ENCODE measurements at places on chromosomes 11 and 22.

GRCh38 chr22:34841331-34841771, 224.6 kb upstream of the ISX start:
- DNase-seq = no peak

- DNase-seq = no peak
Observed at GRCh38 chr11:112132737-112133136, 31.2 kb downstream of the IL18 start.

DNA sequence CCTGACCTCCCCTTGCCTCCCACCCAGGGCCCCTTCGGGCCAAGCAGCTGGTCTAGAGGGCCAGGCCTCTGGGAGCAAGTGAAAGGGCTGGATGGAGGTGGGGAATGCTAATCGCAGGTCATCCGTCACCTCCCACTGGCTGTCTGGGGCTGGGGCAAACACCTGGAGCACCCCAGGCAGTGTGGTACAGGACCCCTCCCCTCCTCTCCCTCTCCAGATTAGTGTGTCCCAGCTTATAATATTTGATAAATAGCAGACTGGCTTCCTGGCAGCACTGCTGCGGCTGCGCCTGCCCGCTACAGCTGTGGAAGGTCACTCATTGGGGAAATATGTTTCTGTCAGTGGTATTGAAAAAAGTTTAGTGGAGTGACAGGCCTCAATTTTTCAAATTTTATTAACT, 90.7 kb upstream of the PHOX2A start:
- DNase-seq = no peak

DNA sequence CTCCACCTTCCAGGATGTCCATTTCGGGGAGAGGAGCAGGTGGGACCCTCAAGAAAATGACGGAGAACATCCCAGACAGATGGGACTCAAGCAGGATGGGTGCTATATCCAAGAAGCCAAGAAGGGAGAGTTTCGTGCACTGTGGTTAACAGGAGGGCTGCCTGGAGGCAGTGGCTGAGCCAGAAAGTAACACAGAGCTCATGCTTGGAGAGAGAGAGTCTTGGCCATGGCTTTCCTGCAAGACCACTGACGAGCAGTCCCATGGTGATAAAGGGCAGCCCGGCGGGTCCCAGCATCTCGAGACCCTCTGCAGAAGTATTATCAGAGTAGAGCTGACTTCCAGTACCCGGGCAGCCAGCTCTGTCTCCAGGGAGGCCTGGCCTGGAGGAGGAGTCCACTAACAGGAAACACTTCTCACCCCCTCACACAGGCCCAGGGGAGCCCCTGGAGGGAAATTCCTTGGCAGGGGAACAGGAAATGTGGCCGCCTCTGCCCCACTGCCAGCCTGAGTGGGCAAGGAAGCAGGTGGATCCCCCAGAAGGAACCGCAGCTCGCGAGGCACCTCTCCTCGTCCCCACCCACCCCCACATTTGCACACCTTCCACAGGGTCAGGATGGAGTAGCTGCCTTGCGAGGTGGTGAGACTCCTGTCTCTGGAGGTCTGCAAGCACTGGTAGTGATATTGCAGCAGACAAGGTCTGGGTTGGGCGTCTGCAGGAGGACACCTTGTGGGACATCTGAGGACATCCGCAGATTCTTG, 32.2 kb downstream of the CYTH4 start:
- DNase-seq = peak; percentile 24

- no peak for DNase-seq
Observed at GRCh38 chr11:131609921-131610320, 239.5 kb downstream of the NTM start.

- no peak for DNase-seq
Observed at GRCh38 chr11:74443071-74443864, 24.1 kb downstream of the KCNE3 start.

GRCh38 chr22:17830043-17830961, 56.0 kb upstream of the BID start:
- peak; percentile 68 for DNase-seq

GRCh38 chr11:17683377-17684161, 35.8 kb upstream of the MYOD1 start:
- no peak for DNase-seq

- DNase-seq = no peak
Observed at GRCh38 chr11:61826930-61827570, 1.1 kb upstream of the FADS2 start.

DNA sequence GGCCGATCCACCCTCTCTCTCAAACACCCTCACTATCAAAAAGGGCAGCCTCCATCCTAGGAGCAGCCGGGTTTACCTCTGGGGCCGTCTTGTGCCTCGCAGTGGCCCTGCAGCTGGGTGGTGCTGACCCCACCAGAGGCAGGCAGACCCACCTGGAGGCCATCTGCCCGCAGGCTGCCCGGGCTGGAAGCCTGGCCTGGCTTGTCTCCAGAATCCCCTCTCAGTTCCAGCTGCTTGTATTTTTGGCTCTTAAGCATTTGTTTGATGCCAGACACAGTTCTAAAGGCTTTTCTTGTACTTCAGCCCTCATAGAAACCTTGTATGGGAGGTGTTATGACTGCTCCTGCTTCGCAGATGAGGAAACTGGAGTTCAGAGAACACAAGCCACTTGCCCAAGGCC, 4.2 kb upstream of the NFAM1 start:
- no peak for DNase-seq

- no peak for DNase-seq
Observed at GRCh38 chr11:93648158-93648557, 13.3 kb upstream of the CEP295 start.

- no peak for DNase-seq
Observed at GRCh38 chr11:33227578-33228261, 29.5 kb upstream of the HIPK3 start.

DNA sequence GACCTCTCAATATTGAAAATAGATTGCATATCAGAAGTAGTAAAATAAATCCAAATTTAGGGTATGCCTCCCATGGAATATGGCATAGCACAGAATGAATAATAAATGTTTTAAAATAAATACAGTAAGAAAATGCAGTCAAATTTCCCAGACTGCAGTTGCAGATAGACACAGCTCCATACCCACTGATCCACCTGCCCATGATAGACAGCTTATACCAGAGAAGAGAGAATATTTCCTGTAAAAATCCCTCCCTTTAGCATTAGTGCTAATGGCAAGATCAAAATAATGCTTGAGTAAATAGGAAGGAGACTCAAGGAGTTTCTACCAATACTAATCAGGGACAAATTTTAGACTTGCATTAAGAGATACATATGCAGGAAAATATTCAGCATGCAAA, 45.0 kb upstream of the CALCB start:
- no peak for DNase-seq

DNA sequence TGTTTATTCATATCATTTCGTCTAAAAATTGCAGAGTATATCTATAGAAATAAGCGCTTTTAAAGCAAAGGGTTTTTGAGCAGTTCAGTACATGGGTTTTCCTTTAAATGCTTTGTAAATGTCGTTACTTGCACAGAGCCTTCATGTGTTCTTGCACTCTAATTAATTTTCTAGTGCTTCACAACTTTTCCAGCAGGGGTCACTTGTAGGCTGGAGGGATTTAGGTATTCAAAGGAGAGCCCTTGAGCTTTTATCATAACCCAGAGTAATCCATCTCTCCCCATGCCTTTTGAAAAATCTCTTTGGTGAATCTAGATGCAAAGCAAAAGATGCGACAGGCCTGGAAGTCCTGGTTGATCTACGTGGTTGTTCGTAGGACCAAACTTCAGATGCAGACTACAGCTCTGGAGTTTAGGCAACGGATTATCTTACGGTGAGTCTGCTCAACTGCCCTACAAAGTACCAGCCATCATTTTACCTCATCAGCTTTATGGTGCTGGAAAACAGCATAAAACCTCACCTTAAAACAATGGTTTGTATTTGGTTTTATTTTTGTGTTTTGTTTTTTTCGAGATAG, 60.4 kb downstream of the SFI1 start:
- no peak for DNase-seq

DNA sequence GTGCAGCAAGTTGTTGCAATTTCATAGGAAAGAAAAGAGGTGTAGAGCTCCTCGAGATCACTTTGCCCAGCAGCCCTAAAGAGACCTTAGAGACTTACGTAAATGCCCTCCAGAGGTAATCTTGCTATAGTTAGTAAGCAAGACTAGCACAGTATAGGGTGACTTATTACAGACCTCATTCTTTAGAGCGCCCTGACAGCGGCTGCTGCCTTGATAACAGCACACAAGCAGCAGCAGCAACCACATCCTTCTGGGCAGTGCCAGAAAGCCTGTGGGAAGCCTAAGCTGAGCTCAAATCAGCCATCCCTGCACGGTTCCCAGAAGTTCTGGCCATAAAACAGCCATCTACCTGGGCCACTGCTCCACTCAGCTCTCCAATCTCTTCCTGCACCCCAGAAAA, 22.6 kb upstream of the OR56B1 start:
- no peak for DNase-seq

- DNase-seq = no peak
Observed at GRCh38 chr22:19630614-19631013, 83.7 kb upstream of the SEPTIN5 start.

- no peak for DNase-seq
Observed at GRCh38 chr22:29328055-29328454, 12.6 kb upstream of the RASL10A start.

- no peak for DNase-seq
Observed at GRCh38 chr11:12319461-12319951, 57.9 kb upstream of the PARVA start.

DNA sequence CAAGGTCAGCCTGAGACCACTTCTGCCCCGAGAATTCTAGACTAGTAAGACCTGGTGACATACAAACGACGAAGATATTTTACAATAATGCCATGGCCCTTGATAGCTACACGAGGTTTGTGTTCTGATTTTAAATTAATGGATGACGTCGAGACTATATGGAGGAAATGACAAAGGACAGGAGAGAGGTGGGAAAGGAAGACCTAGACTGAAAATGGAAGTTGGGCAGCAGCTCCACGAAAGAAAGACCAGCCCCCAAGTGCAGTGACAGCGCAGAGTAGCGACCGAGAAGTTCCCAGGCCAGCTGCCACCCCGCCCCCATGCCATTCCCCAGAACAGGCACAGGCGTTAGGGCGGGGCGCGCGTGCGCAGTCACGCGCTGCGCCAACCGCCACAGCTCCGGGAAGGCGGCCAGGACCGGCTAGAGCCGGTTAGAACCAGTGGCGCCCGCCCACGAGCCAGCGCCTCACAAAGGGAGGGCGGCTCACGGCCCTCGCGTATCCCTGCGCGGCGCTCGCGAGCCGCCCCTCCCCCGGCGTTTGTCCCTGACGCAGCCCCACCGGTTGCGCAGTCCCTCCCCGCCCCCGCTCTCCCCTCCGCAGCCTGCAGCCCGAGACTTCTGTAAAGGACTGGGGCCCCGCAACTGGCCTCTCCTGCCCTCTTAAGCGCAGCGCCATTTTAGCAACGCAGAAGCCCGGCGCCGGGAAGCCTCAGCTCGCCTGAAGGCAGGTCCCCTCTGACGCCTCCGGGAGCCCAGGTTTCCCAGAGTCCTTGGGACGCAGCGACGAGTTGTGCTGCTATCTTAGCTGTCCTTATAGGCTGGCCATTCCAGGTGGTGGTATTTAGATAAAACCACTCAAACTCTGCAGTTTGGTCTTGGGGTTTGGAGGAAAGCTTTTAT, 1.5 kb upstream of the MALAT1 start:
- DNase-seq = peak; percentile 98

GRCh38 chr11:88779577-88779976, 286.2 kb downstream of the GRM5 start:
- DNase-seq = no peak

Measured in stimulated activated naive CD4-positive, alpha-beta T cell treated with Interleukin-2 at 50 U/mL for 16 hours (primary cell).